ENCODE measurements at places on chromosomes 6 and 20.

DNA sequence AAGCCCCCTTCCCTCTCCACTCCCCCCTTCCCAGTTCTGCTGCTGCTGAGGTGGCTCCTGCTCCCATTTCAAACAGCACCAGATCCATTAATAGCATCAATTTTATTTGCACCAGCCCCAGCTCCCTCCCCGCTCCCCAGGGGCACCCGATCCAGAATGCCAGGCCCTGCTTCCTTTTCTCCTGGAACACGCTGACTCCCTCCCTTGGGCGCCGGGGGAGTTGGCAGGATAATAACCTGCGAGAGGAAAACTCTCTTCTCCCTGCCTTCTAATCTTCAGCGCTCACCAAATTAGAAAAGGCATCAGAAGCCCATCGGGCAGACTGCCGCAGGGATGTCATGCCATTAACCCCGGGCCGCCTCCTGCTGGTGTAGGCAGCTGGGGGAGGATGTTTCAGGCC, 77.8 kb downstream of the NCR2 start:
- no peak for DNase-seq

DNA sequence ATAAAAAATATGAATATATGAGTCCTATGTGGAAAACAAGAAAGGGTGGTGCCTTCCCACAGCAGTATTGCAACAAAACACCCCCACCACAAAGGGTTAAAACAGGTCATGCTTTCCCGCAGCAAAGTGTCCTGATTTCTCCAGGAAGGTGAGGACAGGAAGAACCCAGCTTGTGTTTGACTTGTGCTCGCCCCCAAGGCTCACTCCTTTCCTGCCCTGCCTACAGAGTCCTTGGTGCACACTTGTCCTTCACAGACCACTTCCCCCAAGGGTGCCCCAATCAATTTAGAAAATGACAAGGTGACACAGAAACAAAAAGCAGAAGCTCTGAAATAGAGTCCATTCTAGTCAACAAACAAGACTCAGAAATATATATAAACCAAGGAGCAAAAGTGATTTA, 237.4 kb downstream of the PTPRK start:
- DNase-seq, result no peak

GRCh38 chr20:15012566-15012965, 675.2 kb upstream of the FLRT3 start:
- no peak for DNase-seq

GRCh38 chr20:59455402-59456341, 148.7 kb upstream of the PHACTR3 start:
- no peak for DNase-seq

DNA sequence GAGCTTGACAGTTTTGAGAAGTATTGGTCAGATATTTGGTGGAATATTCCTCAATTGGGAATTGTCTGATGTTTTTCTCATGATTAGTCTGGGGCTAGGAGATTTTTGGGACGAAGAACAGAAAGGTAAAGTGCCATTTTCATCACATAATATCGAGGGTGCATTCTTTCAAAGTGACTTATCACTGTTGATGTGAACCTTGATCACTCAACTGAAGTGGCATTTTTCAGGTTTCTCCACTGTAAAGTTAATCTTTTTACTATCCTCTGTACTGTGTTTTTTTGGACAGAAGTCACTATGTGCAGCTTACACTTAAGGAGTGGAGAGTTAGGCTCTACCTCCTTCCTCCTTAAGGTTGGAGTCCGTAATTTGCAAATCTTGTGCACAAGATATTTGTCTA, 39.2 kb downstream of the PTCHD4 start:
- no peak for DNase-seq

- DNase-seq, result no peak
These were observed 88.4 kb downstream of the SULF2 start for GRCh38 chr20:47696856-47697255.

- DNase-seq, result no peak
These were observed at the start of gene PDE7B for GRCh38 chr6:135851442-135852271. TSS of gene PDE7B (plus strand) at chr6:135851701.

DNA sequence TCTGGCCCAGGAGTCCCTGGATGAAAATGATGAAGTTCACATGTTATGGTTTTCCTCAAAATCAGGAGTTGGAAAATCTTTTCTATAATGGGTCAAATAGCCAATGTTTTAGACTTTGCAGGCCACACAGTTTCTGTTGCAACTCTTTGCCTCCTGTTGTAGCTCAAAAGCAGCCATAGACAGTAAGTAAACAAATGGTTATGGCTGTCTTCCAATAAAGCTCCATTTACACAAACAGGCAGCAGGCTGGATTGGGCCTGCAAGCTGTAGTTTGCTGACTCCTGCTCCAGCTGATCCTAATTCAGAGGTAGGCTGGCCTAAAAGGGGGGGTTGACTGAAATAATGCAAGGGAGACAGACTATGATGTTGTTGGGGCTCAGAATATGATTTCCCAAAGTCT, 33.0 kb downstream of the METTL24 start:
- no peak for DNase-seq

- DNase-seq, result no peak
These were observed 101.6 kb downstream of the TMEM200A start for GRCh38 chr6:130467146-130468050.

GRCh38 chr20:54631059-54631458, 155.7 kb downstream of the DOK5 start:
- no peak for DNase-seq

GRCh38 chr6:121549736-121550135, 114.3 kb downstream of the GJA1 start:
- no peak for DNase-seq

GRCh38 chr20:5282561-5282960, 34.2 kb downstream of the PROKR2 start:
- no peak for DNase-seq

GRCh38 chr20:22834651-22835256, 200.4 kb upstream of the SSTR4 start:
- DNase-seq, result no peak

- DNase-seq, result no peak
These were observed 5.7 kb downstream of the VTA1 start for GRCh38 chr6:142152746-142153145.

- no peak for DNase-seq
These were observed 183.1 kb downstream of the DTNBP1 start for GRCh38 chr6:15479761-15480160.

DNA sequence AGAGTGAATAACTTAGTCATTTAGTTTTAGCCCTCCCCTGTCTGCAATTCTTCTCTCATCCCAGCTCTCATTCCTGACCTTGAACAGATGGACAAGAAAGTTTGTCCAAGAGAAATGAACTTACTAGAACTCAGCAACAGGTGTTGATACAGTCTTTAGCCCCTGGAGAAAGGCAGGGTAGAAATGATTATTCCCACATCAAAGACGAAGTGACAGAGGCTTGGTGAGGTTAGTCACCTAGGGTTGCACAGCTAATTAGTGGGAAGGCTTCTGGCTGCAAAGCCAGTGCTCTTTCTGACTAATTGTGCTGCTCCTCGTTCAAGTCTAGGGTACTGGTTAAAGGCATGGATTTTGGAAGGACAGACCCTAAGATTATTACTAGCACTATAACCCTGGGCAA, 4.5 kb downstream of the ZDHHC14 start:
- DNase-seq, result no peak

DNA sequence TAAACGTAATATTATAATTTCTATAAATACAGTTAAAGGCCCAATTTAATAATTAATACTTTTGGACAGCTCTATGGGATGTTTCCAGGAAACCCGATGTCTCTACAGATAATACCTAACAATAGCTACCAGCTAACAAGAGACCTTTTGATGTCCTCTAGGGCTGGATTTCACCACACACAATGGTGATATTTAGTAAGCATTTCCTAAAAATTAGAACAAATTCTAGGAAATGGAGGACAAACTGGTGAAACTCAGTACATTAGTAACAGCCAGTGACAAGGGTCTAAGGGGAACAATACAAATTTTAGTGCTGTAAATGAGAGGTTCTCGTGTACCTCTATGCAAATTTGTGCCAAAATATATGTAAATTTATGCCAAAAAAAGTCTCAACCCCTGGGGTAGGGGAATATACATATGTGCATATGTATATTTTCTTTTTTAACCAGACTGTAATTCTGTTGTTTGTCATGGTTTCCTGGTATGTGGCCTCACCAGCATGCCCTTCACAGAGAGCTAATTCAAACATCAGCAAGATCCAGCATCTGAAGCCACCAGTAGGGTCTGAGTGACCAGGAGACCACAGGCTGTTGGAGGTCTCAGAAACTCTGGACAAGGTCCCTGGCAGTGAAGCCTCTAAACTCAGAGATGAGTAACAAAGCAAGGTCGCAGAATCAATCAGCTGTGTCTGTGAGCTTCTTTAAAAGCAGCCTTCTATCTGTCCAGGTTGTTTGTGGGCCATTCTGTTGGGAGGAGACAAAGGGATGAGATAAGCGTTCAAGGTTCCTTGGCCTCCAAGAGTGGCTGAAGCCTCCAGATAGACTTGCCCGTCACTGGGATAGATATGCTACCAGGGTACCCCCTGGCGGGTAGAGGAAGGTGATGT, 235.1 kb upstream of the RREB1 start:
- DNase-seq, result no peak

DNA sequence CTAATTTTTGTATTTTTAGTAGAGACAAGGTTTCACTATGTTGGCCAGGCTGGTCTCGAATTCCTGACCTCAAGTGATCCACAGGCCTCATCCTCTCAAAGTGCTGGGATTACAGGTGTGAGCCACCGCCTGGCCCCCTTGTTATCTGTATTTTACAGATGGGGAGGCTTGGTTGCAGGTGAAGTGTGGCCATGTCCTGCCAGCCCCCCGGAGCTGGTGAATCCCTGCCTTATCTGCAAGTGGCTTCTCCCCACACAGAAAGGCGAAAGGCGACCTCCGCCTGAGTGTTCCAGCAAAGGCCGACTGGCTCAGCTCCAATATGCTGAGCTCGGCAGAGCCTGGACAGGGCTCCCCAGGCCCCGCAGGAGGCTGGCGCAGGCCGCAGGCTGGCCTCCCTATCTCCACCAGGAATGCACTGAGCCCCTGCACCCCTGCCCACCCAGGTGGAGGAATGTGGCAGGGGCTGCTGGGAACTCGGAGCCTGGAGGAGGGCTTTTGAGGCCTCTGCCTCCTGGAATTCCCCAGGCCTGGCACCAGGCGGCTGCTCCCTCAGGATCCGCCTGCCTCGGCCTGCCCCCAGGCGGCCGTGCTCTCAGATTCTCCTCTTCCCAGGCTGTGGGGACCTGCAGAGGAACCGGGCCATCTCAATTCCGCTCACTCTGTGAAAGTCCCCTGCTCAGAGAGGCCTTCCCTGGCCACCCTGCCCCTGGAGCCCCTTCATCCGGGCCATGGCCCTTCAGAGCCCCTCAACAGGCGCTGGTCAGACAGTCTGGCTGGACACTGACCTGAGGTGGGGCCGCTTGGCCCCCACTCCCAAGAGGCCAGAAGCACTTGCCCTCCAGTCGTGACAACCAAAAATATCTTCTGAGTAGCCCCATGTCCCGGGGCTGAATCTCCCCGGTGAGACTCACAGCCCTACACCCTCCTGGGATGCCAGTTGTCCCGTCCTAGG, 9.3 kb upstream of the LAMA5 start:
- no peak for DNase-seq

DNA sequence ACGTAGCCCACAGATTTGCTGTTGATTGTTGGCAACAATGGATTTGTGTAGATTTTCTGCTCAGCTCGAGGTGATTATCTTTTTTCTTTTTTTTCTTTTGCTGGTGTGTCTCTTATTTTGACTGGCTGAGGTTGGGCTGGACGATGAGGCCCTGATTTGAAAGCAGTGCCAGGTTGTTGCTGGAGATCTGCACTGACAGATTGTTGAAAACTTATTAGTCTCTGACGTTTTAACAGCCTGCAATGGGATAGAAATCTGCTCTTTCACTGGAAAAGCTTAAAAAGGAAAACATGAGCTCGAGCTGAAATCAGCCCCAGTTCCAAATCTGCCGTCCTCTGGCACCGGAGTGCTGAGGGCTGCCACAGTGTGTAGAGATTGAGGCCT, 87.7 kb downstream of the PDE7B start:
- no peak for DNase-seq
